ENCODE measurements at places on chromosomes 5 and 9. TPM values are rescaled to one million over a fixed set of nuclear protein-coding genes. Genes with fewer than 3 reads are reported as not detected.
A peak's percentile ranks its signal among the peaks of the same experiment; 100 is the strongest.

ACOT12 gene
- total RNA-seq = not detected

PALM2AKAP2 gene
- total RNA-seq = 20.6 TPM

ADGRD2 gene
- not detected for total RNA-seq

GCNT4 gene
- total RNA-seq = 1.8 TPM

GPX3 gene
- total RNA-seq = 0.28 TPM

CACNA1B gene
- total RNA-seq = not detected

DNA sequence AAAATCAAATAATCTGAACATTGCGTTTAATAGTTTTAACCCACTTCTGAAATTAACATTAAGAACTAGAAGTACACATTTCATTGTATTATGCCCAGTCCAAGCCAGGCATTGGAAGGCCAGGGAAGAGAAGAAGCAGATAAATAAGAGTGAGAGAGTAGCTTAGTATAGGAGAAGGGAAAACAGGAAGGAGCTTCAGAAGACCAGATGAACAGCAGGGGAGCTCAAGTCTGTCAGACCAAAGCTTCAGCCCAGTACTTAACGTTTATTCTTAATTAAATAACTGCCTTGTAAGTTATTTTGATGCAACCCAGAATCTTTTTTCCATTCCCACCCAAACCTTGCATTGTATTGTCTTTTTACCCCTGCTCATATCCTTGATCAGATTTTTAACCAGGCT is 11.5 kb upstream of the FAM120AOS start:
- no peak for DNase-seq

GRCh38 chr5:168365581-168366081 is 74.2 kb downstream of the WWC1 start:
- DNase-seq = peak; percentile 58

DNA sequence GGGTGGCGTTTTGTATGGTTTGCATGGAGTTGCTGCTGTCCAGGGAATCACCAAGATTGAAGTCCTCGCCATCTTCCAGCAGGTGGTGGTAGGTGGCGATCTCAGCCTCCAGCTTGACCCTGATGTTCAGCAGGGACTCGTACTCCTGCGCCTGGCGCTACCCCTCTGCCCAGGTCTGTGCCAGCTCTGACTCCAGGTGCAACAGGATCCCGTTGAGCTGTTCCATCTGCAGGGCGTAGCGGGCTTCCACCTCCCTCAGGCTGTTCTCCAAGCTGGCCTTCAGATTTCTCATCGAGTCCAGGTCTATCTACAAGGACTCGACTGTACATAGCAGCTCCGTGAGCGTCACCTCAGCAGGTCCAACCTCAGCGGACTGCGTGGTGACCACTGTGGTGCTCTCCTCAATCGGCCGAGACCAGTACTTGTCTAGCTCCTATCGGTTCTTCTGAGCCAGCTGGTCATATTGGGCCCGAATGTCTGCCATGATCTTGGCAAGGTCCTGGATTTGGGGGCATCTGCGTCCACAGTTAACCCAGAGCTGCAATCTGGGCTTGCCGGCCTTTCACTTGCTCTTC is 1584.8 kb upstream of the ACO1 start:
- no peak for DNase-seq

GRCh38 chr5:95832664-95833063 is 10.1 kb upstream of the GLRX start:
- no peak for DNase-seq

GRCh38 chr5:61659221-61659696 is 327.2 kb downstream of the ZSWIM6 start:
- no peak for DNase-seq

DNA sequence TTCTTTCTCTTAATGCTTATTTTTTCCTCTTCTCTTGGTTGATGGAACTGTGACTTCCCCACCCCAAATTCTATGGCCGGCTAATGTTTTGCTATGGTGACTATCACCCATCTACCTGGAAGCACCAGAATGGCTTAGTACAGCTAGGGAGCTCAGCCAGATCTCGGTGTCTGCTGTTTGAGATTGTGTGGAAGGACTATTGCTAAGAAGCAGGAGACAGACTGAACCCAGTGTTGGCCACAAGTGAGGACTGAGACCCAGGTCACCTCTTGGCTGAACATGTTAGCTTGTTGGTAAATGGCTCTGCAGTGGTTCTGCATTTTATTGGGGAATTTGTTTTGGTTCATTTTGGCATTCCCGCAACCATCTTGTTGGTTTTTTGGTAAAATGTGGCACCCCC is 2.7 kb downstream of the PRRC2B start:
- DNase-seq = no peak

- DNase-seq = no peak
These were observed 593.7 kb downstream of the DNAH5 start for GRCh38 chr5:13350767-13351166.

GRCh38 chr5:14640765-14641164 is 23.8 kb upstream of the OTULIN start:
- DNase-seq = no peak

GRCh38 chr9:18061856-18062255 is 412.1 kb upstream of the ADAMTSL1 start:
- peak; percentile 11 for DNase-seq

DNA sequence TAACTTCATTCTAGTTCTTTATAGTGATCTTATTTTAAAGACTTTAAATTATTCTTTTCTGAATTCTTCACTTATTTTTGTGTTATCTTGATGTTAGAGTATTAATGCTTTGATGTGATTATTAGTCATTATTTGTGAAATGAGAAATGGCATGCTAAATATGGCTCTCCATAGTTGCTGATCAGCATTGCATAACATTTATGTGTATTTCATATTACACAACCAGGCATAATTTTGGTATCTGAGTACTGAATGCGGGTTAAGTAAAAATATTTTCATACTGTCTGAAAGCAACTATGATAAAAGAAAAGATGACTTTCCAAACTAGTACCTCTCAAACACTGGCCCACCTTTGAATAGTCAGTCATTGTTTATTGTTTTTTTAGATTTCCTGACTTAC is 41.1 kb upstream of the CCNH start:
- no peak for DNase-seq

Data from IMR-90 (cell line).